ENCODE measurements at places on chromosomes 6 and 20.

DNA sequence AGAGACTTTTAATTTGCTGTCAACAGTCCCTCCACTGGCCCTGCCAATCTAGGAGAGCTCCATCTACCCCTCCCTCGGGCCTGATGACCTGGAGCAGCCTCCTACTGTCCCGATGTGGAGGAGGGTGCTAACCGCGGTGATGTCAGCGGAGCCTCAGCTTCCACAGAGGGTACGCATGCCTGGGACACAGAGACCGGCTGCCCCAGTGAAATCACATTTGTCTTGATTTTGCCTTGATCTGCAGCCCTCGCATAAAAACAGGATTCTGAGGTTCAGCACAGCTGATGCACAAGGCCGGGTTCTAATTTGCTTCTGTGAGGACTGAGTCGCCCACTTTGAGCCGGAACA lies 77.6 kb downstream of the STK35 start:
- DNase-seq = no peak

DNA sequence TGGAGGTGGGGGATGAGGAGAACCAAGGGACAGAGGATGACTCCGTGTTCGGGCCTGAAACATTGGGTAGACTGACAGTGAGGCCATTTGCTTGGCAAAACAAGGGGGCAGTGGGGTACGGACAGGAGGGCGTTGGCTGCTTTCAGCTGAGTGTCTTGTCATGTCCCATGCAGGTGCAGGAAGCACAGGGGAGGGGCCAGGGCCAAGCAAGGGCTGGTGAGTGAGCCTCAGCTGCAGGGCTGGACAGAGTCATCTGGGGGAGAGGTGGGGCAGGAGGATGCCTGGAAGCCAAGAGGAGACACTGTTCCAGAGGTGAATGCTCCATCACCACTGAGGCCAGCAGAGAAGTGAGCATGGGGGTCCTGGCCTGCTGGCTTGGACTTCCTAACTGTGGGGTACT lies 78.4 kb downstream of the ERMARD start:
- peak; percentile 20 for DNase-seq

GRCh38 chr6:150263765-150264404 lies 104.9 kb upstream of the IYD start:
- DNase-seq = no peak

DNA sequence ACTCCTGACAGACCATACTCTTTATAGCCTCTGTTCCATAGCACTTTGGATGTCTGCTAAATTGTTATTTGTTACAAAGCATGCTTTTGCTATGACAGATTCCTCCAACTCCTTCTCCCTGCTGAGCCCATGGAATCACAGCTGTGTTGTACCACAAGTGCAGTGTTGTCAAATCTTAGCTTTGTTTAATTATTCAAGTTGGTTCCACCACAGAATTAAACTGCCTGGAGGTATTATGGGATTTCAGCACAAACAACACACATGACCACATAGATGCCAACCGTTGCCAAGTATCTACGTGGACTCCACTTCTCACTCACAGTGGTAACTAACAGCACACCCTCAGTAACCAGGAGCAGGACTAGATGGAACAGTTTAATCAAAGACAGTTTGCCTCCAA lies 32.7 kb upstream of the MARCKS start:
- no peak for DNase-seq

DNA sequence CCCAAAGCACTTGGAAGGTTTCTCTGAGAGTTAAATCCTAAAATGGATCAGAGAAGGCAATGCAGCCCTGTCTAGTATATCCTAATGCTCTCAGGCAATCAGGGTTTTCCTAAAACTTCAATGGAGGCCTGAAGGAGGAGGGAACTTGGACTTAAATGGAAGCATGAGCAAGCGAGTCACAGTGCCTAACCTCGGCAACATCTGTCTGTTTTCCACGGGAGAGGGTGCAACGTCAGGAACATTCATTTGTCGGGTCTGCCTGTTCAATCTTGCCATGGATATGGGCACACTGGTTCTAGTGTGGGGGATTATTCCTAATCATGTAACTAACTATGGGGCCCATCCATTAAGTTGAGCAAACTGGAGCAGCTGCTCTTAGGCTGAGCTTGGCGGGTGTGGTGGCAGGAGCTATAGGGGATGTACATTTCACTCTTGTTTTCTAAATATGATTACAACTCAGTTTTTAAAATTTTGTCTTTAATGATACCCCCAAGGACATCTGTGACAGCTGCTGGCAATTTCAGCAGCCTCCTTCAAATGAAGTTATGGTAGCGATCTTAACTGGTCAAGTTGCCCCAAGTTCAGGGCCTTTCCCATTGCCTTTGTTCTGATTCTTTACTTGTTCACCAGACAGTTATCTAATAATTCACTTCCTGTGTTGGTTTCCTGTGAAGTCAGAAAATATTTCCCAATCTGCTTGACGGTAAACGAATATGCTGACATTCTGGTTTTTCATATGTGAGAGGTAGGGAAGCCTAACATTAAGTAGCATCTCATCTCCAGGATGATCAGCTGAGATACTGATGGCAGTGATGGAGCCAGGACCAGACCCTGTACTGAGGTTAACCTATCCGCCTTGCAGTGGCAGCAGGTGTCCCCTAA lies 21.6 kb downstream of the DSE start:
- no peak for DNase-seq

DNA sequence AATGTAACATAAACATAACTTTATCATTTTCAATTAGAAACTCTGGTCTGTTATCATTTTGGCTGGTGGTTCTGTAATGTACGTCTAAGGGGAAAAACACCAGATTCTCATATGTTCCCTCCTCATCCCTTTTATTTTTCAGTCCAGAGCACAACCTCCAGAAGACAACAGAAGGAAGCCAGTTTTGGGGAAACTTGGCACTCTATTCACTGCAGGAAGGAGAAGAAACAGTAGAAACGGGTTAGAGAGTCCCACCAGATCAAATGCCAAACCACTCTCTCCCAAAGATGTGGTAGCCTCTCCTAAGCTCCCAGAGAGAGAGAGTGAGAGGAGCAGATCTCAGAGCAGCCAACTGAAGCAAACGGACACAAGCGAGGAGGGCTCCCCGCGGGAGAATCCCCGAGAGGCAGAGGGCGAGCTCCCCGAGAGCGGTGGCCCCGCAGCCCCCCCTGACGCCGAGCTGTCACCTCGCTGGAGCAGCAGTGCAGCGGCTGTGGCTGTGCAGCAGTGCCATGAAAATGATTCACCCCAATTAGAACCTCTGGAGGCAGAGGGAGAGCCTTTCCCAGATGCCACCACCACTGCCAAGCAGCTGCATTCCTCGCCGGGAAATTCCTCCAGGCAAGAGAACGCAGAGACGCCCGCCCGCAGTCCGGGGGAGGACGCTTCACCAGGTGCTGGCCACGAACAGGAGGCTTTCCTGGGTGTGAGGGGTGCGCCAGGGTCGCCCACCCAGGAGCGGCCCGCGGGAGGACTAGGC lies 117.8 kb downstream of the RTN4IP1 start:
- DNase-seq = peak; percentile 68

DNA sequence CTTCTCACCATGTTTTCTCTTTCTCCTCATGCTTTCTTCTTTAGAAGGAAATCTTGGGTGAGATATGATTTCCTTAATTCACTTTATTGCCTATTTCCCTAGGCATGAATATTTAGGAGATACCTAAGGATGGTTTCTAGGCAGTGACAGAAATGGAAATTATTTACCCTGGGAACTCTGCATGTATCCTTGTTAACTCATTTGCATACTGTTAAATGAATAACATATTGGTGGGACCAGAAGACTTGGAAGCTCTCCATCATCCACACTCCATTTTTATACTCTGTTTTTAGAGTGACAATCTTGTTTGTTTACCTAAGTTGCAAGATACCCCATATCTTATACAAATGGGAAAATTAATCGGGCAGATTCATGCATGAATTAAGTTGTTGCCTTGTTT lies 285.7 kb downstream of the RNF144B start:
- no peak for DNase-seq

DNA sequence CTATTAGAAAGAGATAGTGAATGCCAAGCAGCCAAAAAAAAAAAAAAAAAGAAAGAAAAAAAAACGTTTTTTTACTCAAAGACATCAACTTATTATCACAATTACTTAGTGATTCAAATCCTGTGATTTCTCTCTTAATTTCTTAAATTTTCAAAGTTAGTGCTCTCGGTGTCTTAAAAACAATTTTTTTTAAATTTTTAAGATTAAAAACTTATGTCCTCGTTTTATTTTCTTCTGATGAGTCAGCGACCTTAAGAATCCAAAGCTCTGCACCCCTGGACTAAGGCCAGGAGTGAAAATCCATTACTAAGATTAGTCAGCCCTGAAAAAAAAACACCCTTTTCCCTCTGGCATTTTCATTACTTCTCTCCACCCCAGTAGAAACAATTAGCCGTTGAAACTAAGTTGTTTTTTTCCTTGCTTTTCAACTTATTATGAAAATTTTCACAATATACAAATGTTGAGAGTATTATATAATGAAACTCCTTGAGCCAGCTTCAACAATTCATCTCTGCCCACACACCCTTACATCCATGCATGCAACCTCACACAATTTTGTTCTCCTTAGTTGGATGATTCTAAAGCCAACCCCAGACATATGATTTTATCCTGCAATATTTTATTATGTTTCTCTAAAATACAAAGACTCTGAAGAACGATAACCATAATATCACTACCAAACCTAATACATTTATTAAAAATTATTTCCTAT lies 85.6 kb upstream of the CARMIL1 start:
- no peak for DNase-seq

GRCh38 chr6:89695667-89696066 lies 57.1 kb upstream of the LYRM2 start:
- no peak for DNase-seq

GRCh38 chr6:21922086-21922485 lies 328.5 kb downstream of the SOX4 start:
- no peak for DNase-seq

- DNase-seq = peak; percentile 65
Measured at GRCh38 chr20:52972190-52972937, at the start of gene TSHZ2. Gene TSHZ2, plus strand, starts transcription at chr20:52972358. Its CDS starts 936 bp downstream, at chr20:52973294.

GRCh38 chr6:106027758-106028157 lies 58.4 kb upstream of the PRDM1 start:
- DNase-seq = no peak

DNA sequence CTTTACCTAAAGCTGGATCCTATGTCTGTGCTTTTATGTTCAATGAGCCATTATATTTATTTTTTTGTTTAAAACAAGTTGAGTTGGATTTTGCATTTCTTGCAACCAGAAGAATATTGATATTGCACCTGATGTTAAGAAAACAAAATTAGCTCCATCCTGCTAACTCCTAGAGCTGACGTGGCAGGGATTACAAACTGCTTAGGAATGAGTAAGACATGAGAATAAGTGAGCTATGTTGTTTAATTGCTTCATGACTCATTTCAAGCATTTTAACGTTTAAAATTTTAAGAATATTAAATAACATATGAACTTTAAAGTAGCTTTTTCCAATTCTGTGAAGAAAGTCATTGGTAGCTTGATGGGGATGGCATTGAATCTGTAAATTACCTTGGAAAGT lies 663.5 kb downstream of the EPM2A start:
- DNase-seq = no peak

- no peak for DNase-seq
Measured at GRCh38 chr6:126804332-126805064, 314.0 kb upstream of the RSPO3 start.

- no peak for DNase-seq
Measured at GRCh38 chr20:6533351-6533750, 234.1 kb upstream of the BMP2 start.

DNA sequence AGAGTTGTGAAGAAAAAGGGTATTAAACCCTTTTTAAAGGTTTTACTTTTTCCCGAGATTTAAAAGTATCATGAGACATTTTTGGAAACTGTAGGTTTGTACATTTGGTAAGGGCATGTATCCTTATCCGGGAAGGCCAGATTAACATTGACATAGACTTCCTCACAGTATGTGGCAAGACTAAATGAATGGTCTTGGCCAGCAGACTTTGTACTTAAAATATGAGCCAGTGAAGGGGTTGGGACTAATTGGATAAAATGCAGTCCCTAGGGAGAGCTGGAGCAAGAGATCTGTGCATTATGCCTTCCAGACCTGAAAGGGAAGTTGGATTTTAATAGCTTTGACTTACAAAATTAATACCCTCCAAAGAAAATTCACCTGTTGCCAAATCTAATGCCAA lies 60.4 kb upstream of the CCN2 start:
- DNase-seq = no peak

DNA sequence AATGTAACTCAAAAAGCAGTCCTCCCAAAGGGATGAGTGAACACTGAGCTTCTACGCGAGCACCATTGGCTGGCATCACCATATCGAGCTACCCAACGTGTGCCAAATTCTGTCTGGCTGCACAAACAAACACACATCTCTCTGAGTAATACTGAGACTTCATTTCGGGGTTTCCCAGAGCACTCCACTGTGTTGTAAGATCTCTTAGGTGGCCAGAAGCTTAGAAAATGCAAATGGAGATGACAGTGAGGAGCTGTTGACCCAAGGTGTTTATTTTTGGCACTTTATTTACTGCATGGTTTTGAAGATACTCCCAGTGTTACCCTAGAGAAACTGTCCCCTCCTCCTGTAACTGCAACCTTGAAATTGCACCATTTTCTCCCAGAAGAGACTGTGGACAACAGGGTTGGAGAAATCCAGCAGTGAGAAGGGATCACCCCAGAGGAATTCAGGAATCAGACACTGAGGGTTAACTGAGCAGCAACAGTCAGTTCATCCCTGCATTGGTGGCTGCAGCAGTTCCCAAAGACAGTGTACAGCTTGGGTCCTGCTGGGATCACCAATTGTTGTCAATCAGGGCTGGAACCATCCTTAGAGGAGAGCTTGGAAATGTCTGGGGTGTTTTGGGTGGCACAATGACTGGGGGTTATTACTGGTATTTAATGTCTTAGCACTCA lies 1.0 kb upstream of the RIPOR2 start:
- DNase-seq = no peak

DNA sequence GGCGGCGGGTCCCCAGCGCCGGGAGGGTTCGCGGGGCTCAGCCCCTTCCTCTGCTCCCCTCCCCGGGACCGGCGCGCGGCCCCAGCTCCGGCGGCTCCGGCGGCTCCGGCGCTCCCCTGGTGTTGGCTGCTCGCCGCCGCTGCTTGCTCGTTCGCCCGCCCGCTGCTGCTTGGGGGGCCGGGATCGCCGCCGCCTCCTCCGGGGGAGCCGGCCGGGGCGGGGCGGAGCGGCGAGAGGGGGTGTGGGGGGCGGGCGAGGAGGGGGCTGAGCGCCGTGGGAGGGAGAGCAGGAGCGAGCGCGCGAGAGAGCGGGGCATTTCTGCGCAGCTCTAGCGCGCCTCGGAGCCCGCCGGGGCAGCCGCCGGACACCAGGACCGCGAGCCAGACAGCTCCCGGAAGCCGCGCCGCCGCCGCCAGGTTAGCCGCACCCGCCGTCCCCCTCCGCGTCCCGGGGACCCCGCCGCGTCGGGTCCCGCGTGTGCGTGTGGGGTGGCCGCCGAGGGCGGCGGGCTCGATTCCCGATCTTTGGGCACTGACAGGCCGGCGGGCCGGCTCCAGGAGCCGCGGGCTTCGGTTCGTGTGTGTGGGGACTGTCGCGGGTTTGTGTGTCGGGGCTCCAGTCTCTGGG lies 62.0 kb upstream of the EPB41L1 start:
- peak; percentile 78 for DNase-seq

DNA sequence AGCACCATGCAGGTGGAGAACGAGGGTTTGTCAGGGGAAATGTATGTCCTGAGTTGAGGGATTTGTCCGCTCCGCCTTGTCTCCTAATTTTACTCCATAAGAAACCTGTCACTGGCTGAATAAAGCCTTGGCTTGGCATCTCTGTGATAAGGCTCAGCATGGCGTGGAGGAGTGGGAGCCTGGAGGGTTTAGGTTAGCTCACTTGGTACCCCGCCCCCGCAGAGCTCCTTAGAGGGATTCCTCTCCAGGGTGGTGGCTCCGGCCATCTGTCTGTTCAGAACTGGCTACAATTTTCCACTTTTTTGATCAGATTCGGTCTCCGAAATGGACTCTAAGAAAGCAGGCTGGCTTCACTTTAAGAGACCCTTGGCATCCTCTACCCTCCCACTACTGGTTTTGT lies 192.2 kb upstream of the SYNDIG1 start:
- DNase-seq = no peak
